ENCODE measurements at places on chromosomes 12 and 14.

DNA sequence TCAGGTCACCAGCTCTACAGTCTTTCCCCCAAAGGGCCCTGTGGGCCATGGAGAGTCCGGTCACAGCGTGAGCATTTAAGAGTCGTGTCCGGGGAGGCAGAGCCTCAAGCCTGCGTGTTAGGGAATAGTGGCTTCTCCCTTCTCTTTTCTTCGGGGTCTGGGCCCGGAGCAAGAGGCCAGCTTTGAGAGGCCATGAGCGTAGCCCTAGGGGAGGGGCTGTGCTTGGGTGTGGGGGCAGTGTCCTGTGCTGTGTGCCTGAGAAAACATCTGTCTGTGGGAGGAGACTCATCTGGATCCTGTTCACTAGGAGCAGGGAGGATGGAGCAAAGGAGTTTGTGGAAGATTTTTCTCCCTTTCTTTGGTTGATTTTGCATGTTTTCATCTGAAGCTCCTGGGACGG lies 5.3 kb downstream of the LRP1-AS start:
- DNase-seq: no peak

- no peak for DNase-seq
Observed at GRCh38 chr12:32947206-32948067, 50.9 kb upstream of the PKP2 start.

DNA sequence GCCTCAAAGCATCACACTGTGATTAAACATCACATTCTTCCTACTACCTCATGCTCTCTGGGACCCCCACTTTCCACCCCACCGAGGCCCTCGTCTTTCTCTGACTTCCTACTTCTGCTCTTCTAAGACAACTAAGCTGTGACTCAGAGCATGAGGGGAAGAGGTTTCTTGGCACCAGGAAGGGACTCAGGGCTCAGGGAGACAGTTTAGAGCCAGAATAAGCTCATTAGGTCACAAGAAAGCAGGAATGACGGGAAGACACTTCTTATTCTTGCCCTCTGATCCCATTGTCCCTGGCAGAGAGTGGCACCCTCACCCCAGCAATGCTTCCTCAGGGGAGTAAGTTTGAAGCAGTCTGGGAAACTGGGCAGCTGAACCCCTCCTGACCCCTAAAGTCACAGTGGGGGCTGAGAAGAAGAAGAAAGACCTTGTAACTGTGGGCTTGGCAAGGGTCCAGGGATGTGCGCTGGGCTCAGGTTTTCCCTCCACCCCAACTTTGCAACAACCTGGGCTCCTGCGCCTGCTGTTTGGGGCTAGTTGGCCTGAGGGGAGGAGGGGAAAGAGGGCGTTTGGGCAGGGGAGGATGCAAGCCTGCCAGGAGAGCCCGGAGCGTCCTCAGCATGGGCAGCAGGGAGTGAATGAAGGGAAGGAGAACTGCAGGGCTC lies 64.6 kb upstream of the ACTN1 start:
- DNase-seq: no peak

DNA sequence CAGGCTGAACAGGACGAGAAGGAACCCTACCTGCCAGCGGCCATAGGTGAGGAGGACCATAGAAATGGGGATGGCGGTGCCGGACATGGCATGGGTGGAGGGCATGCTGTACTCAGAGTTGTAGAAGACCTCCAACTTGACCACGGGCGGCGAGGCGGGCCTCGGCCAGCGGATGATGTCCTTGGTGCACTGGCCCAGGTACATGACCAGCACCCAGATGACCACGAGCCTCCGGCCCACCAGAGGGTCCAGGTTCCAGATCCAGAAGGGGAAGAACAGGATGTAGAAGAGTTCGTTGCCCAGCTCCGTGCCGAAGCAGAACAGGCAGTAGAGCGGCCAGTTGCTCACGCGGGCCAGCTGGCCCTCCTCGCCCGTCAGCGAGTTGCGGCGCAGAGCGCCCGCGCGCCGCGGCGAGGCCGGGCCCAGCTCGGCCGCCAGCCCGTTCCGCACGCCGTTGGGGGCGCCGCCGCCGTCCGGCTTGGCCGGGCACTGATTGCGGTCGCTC lies 582 bp downstream of the SGPP1 start:
- DNase-seq: peak; percentile 4

GRCh38 chr14:75143761-75144527 lies 17.1 kb upstream of the NEK9 start:
- no peak for DNase-seq

DNA sequence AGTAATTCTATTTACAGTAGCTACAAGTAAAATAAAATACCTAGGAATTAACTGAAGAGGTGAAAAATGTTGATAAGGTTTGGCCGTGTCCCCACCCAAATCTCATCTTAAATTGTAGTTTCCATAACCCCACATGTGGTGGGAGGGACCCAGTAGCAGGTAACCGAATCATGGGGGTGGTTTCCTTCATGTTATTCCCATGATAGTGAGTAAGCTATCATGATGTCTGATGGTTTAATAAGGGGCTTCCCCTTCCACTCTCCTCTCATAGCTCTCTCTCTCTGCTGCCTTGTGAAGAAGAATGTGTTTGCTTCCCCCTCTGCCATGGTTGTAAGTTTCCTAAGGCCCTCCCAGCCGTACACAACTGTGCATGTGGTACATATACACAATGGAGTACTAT lies 1170.7 kb downstream of the BCL11B start:
- DNase-seq: no peak

DNA sequence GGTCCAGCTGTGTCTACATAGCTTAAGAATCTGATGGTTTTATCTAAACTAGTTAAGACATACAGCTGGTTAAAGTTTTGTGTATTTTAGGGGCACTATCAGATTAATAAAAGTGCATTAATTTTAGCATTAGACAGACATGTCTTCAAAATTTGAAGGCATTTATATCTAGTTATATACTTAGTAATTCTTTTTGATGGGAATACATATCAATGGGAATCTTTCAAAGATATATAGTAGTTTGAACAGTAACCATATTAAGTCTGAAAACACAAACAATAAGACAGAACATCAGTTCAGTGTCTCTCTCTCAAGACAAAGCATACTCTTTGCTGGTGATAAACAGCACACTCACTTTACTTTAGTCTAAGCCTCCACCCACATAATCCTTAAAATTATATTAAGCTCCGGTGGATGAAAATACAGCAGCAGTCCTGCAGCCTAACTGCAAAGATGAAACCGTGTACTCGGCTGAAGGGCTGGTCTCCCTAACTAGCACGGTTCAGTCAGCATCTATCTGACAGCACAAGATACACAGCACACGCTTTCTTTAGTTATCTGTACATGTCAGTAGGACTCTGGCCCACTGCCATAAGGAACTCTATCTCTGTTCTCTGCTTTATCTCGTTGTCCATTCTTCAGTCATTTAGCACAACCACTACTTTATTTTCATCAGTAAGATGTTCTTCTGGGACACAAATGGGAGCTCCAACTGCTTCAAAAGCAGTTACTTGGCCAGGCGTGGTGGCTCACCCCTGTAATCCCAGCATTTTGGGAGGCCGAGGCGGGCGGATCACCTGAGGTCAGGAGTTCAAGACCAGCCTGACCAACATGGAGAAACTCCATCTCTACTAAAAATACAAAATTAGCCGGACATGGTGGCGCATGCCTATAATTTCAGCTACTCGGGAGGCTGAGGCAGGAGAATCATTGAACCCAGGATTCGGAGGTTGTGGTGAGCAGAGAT lies 80.5 kb downstream of the MED13L start:
- DNase-seq: no peak

- no peak for DNase-seq
Observed at GRCh38 chr14:103613517-103613916, 15.5 kb upstream of the KLC1 start.

- DNase-seq: peak; percentile 51
Observed at GRCh38 chr14:80942191-80942600, 658 bp upstream of the CEP128 start.

All from T-helper 1 cell (primary cell).